Karpas-422 (cell line): ENCODE measurements at places on chromosomes 4 and X. TPM values are rescaled to one million over a fixed set of nuclear protein-coding genes. Genes with fewer than 3 reads are reported as not detected.

The OTUD6A gene
- not detected in 2 replicates for total RNA-seq

The MAGEA3 gene
- total RNA-seq, result not detected in 2 replicates

The RPA4 gene
- not detected in 2 replicates for total RNA-seq

The PAGE2B gene
- not detected in 2 replicates for total RNA-seq

The XK gene
- 0.04 TPM in 2 replicates for total RNA-seq

The AKAP4 gene
- not detected in 2 replicates for total RNA-seq

The MSX1 gene
- total RNA-seq, result 4.5 and 10.2 TPM in 2 replicates

The BEX5 gene
- 8.4 and 10.2 TPM in 2 replicates for total RNA-seq

The ARMCX4 gene
- total RNA-seq, result 0.94 and 5.9 TPM in 2 replicates

- no peak for DNase-seq
These were observed 570.7 kb downstream of the BCOR start for GRCh38 chrX:39527025-39527424.

DNA sequence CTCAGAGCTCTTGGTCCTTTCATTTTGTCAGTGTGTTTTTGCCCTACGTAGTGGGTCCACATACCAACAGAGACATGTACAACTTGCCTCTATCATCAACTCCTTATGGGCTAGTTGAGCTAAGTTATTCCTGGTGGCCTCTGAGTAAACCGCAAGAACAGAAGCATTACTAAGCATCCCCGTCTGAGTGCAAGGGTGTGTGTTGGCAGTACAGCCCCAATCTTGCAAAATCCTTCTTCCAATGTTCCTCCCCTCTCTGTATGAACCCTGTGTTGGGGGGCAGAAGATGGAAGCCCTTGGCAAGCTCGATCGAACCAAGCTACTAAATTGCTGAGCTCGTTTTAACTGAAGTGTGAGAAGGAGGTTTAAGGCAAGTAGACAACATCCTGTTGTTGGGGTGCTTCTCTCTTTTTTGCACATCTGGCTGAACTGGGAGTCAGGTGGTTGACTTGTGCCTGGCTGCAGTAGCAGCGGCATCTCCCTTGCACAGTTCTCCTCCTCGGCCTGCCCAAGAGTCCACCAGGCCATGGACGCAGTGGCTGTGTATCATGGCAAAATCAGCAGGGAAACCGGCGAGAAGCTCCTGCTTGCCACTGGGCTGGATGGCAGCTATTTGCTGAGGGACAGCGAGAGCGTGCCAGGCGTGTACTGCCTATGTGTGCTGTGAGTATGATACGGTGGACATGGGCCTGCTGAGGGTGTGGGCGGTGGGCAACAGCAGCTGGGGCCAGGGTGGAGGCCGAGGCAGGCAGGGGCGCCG, at the start of gene SH2D1A:
Gene SH2D1A, plus strand, starts transcription at position 447 of the 760 bp plus-strand sequence. Its CDS starts 80 bp downstream, at position 527.
- DNase-seq, result no peak

DNA sequence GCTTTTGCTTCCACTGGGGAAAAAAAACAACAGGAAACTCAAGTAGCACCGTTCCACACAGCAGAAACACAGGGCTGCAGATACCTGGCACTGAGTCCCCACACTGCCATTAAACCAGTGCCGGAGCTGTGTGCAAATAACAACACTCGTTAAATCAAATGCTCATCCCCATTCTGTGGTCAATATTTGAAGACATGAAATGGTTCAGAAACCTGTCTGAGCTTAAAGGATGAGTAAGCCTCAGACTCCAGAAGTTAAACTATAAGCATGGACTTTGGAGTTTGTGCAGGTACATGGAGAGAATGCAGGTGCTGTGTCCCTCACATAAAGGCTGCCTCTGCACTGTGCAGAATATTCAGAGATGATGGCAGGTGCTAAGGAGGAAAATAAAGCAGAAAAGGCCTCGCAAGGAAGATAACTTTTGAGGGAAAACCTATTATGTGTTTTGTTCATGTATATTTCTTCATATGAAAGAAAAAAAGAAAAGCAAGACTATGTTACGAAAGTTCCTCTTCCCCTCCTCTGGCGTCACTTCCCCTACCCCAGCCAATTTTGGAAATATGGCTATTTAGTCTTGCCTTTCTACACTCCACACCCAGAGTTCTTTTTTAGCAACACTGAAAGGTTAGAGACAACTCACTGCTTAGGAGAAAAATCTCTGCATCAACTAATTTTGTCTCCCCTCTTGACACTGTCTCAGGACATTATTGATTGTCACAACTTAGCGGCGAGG, 4.6 kb downstream of the MPP1 start:
- no peak for DNase-seq

DNA sequence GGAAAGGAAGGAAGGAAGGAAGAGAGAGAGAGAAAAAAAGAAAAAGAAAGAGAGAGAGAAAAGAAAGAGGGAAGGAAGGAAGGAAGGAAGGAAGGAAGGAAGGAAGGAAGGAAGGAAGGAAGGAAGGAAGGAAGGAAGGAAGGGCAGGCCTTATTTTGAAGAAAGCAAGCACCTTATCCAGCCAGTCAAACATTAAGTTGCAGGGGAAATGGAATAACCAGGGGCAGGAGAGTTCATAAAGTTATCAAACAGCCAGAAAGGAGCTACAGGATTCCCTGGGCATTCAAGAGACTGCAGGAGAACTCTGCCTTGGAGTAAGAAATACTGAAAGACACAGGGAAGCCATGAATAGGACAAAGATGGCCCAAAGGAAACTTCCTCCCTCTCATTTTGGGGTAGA, 672.0 kb upstream of the INTU start:
- no peak for DNase-seq

DNA sequence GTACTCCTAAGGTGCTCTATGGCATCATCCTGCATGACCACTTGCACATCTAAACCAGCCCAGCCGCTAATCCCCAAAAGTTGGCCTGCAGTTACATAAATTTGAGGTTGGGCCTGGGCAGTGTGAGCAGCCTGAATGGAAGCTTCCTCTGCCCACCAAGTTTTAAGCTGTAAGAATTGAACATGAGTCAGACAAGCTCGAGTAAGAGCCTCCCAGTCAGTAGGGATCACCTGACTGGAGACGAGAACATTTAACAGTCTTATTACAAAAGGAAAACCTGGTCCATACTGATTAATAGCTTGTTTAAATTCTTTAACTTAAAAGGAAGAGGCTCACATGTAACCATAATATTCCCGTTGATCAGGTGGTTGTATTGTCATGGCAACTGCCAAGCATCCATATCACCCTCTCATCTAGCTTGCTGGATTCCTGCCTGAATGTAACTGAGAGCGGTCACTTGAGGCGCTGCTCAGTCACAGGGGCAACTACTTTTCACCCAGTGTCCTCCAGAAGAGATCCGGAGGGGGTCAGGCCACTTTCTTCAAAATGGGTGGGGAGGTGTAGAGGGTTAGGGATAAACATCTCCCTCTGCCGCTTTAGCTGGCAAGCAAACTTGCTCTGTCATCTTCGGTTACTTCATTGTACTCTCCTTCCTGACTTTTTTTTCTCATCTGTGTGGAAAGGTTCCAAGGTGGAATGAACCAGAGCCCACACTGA, 56.6 kb upstream of the WDR1 start:
- DNase-seq, result no peak

DNA sequence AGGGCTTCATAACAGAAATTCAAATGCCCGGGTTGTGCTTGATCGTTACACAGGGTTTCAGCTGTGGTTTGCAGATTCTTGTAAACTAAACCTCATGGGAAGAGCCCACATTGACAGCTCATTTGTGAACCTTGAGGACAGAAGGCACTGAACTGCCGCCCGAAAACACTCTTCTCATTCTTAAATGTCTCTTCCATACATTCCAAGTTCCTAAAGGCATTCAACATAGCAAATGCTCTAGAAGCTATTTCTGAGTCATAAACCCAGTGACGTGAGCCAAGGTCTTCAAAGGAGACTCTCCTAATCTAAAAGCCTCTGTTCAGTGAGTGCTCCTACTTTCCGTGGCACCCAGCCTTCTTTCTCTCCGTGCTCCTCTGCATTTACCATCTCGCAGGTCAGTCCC, 737.8 kb upstream of the FRG1 start:
- no peak for DNase-seq

GRCh38 chrX:54639018-54639345, 109.0 kb downstream of the GNL3L start:
- no peak for DNase-seq

- DNase-seq, result peak; percentile 71
These were observed 806 bp upstream of the CD99L2 start for GRCh38 chrX:150899191-150899757.

DNA sequence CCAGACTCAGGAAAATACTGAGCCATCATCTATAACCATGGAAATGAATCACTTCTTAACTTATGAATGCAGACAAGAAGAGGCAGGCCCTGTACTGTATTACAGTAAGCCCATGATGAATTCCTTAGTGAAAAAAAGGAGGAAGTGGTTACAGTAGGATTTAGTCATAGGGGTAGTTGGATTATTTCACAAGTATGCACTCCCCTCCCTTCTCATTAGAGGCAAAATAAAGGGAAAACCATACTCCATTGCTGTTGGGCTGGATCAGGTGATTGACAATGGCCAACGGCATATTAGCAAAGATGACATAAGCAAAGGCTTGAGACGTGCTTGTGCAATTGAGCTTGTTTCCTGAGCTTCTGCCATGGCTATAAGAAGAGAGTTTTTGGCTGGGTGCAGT, 181.1 kb upstream of the PRPS2 start:
- no peak for DNase-seq

GRCh38 chrX:9227276-9227675, 193.3 kb upstream of the FAM9B start:
- no peak for DNase-seq

DNA sequence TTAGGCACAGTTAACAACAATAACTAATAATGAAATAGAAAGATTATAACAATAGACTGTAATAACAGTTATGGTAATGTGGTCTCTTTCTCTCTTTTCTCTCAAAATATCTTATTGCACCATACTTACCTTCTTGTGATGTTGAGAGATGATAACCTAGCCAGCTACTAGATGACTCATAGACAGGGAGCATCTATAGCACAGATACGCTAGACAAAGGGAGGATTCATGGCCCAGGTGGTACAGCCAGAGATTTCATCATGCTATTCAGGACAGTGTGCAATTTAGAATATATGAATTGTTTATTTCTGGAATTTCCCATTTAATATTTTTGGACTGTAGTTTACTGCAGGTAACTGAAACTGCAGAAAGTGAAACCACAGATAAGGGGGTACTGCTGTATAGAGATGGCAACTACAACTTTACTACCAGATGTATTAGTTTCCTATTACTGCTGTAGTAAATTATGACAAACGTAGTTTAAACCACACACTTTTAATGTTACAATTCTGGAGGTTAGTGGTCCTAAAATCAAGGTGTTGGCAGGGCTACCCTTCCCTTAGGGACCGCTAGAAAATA, 41.8 kb upstream of the MAGED1 start:
- no peak for DNase-seq

GRCh38 chr4:159235779-159236368, 133.0 kb downstream of the RAPGEF2 start:
- DNase-seq, result no peak

DNA sequence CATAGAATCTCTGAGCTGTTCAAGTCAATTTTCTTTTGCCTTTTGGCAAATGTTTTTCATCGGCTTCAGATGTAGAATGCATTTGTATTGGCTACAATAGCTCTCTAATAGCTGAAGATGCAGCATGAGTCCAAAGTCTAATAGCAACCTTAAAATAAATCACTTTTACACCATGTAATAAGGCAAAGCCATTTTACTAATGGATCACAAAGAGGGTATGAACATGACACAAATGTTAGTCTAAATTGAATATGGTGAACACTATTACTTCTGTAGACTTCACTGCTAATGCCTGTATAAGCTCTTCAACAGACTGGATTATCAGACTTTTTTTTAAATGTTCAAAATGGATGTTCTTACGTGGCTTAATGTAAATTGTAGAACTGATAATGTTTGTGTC, 645.3 kb downstream of the TLL1 start:
- DNase-seq, result no peak

DNA sequence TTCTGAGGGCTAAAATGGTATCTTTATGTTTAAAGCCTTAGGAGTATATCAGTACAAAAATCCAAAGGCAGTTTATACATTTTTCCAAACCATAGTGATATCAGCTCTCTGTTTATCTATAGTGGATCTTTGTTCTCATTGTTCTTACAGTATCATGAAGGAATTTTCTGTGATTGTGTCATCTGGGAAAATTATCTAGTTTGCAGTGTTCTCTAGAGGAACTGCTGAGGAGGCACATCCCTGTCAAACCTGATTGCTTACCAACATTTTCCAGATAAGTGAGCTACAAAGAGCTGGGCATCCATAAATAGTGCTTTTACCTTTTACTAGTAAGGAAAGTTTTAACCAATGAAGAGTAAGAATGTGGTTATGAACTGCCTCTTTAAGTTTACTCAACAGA, 44.9 kb upstream of the SLC25A31 start:
- DNase-seq, result no peak

DNA sequence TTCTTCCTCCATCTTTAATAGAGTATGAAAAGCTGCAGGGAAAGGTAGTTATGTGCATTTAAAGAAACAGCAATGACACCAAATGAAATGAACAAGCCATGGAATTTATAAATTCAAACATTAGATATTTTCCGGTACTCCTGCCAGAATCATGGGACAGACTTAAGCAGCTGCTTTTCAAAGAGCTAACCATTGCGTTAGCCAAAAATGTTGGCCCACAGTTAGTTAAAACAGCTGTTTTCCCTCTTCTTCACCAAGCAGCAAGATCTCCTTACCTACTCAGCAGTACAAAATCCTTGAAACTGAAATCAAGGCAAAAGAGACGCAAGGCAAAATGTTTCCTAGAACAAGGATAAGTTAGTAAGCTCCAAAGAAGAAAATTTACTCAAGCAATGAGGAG, 64.0 kb downstream of the MANBA start:
- DNase-seq, result no peak

DNA sequence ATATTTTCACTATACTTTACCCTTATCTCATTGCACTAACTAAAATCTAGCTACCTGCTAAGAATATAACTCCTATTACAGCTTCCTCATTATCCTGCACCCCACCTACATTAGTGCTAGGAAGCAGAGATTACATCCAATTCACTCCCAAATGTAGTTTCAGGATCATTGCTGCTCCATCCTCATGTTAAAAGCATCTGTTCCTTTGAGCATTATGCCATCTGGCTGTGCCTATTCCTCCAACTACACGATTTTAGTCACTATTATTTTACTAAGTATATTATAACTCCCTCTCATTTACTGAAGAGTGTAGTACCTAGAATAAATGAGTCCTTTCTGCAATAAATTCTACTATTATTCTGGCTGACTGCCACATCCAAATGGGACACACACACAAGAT, 1586.9 kb downstream of the TECRL start:
- no peak for DNase-seq

- DNase-seq, result no peak
These were observed 147.6 kb upstream of the EOLA2 start for GRCh38 chrX:150085881-150086280.
